Retinal pigment epithelial cell (primary cell): ENCODE measurements at places on chromosomes 1 and 21.

DNA sequence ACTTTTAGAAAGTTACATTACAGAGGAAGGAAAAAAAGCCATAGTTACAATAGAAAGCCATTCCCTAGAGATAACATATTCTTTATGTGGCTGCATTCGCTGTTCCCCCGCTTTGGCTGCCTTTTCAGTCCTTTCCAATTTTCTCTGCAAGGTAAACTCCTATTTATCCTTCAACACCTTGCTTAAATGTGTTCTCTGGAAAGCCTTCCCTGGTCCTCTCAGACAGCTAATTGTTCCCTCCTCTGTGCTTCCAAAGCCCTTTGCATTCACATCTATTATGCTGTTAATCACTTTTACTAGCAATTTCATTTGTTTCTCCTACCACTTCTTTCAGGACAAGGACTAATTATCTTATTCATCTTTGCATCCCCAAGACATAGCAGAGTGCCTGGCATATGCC lies 1.6 kb downstream of the PHC2 start:
- DNase-seq = no peak

GRCh38 chr1:224745394-224745793 lies 129.3 kb downstream of the CNIH3 start:
- no peak for DNase-seq

GRCh38 chr1:22031214-22031962 lies 21.1 kb upstream of the CDC42 start:
- DNase-seq = no peak

GRCh38 chr1:202170726-202171125 lies 10.3 kb upstream of the PTPN7 start:
- DNase-seq = no peak

- DNase-seq = peak; percentile 90
Measured at GRCh38 chr1:89670163-89670562, 37.2 kb downstream of the LRRC8C start.

GRCh38 chr21:34690041-34690792 lies 21.4 kb downstream of the CLIC6 start:
- DNase-seq = no peak

DNA sequence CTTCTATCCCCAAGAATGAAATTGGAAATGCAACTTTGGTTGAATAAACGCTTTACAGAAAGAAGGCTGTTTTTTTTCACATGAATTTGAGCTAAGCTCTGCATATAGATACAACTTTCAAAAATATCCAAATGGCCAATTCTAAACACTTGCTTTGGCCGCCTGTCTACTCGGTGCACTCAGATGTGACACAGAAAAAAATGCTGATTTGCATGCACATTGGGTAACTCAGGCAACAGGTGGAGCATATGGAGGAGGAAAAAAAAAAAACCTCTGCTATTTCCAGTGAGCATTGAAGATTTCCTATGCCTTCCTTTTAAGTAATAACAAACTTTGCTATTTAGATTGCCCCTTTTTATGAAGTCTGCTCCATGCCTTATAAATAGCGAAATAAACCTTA lies 262.5 kb downstream of the GRIK1 start:
- DNase-seq = no peak

DNA sequence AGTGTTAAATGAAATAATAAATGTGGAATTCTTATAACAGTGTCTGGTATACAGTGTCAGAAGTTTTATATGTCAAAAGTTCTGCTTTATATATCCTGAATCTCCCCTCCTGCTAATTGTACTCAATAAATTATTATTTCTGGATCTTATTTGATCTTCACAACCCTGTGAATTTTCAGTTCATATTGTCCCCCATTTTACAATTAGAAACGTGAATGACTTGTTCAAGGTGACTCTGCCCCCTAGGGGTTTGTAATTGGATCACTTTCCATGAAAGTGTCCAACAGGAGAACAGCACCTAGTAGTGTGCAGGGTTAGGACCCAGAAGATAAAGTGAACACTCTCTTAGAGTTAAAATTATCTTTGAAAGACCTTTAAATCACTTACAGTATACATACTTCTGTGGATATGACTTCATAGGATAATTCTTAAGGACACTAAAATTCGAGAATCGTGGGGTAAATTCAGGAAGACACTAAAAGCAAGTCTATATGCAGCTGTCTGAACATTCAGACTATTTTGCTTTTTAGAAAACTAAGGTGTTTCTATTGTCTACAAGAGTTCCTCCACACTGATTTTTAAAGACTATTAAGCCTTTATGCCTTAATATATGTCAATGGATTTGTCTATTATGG lies 4.5 kb upstream of the DDR2 start:
- no peak for DNase-seq

GRCh38 chr1:161217831-161218230 lies 2.7 kb downstream of the FCER1G start:
- DNase-seq = no peak

GRCh38 chr1:32754317-32755097 lies 51.9 kb upstream of the SYNC start:
- DNase-seq = no peak
